Pulmonary artery endothelial cell (primary cell): ENCODE measurements at places on chromosomes 4 and X.

DNA sequence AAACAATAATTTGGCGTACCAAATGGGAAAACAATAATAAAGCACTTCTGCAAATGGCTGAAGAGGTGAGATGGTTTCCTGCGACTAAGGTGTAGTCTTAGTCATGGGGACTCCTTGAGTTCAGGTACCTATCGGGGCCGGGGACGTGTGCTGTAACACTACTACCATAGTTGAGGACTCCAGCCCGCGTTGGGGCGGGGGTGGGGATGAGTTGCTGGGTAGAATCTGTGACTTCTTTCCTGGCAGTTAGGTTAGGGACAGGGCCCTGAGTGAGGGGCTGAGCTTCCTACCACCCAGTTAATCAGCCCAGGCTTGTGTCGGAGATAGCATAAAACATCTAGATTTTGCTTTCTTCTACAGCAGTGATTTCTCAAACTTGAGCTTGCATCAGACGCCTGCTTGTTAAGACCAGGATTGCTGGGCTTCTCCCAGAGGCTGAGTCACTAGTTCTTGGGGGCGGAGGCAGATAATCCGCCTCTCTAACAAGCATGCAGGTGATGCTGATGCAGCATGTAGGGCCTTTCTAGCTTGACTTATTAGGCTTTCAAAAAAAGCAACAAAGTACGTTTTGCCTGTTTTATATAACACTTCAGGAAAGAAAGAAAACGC is 30.2 kb downstream of the RBBP7 start:
- no peak for DNase-seq

GRCh38 chr4:124593494-124593893 is 119.0 kb downstream of the ANKRD50 start:
- no peak for DNase-seq

- no peak for DNase-seq
Measured at GRCh38 chr4:58214376-58214775, 1104.2 kb upstream of the IGFBP7 start.

GRCh38 chrX:52977953-52978352 is 19.6 kb upstream of the FAM156A start:
- DNase-seq = no peak

DNA sequence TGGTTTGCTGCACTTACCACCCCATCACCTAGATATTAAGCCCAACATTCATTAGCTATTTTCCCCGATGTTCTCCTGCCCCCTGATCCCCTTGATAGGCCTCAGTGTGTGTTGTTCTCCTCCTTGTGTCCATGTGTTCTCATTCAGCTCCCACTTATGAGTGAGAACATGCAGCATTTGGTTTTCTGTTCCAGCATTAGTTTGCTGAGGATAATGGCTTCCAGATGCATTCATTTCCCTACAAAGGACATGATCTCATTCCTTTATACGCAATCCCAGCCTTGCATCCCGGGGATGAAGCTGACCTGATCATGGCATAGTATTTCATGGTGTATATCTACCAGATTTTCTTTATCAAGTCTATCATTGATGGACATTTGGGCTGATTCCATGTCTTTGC is 99.0 kb upstream of the DCAF12L2 start:
- DNase-seq = no peak

- DNase-seq = no peak
Measured at GRCh38 chrX:10602646-10603045, 17.7 kb downstream of the MID1 start.

DNA sequence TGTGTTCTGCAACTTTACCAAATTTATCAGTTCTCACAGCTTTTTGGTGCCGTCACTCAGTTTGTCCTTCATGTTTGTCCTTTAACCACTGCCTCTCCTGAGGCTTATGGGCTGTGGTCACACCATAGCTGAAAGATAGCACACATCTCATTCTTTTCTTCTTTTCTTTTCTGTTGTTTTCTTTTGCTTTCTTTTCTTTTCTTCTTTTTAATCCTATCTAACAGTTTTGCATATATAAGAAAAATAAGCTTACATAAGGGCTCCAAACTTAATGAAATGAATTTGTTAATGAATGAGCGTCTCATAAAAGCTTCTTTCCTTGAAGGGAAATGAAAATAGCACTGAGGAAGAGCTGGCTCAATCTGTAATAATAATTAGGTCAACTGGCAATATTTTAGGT is 1061.2 kb downstream of the PCDH18 start:
- DNase-seq = no peak

GRCh38 chr4:19266566-19266965 is 985.1 kb upstream of the SLIT2 start:
- no peak for DNase-seq
